ENCODE measurements at places on chromosomes 7 and 10.

DNA sequence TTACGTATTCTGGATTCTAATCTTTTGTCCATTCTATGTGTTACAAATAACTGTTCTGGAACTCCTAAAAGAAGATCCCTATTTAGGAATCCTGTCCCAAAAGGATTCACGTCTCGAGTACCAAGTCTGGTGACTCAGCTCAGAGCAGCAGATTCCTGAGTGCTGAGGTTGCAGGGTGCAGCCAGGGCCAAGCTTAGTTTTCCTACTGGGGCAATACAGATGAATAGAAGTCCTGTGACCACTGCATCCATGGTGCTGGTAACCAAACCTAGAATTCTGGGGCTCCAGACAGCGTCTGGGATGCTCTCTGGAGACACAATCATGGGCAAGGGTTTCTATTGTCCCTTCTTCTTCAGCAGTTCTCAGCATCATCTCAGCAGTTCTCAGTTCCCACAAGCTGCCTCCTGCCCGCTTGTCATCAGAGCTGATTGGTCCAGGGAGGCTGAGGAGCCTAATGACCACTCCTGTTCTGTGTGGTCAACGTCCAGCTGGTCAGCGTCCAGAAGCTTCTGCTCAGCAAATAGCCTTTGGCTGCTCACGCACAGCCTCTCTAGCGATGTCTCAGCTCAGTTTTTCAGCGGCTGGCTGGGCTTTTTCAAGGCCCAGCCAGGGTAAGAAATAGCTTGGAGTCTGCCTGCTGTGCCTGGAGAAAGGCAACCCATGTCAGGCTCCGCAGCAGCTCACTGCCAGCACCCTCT, 50.4 kb upstream of the C7orf33 start:
- DNase-seq, result no peak

DNA sequence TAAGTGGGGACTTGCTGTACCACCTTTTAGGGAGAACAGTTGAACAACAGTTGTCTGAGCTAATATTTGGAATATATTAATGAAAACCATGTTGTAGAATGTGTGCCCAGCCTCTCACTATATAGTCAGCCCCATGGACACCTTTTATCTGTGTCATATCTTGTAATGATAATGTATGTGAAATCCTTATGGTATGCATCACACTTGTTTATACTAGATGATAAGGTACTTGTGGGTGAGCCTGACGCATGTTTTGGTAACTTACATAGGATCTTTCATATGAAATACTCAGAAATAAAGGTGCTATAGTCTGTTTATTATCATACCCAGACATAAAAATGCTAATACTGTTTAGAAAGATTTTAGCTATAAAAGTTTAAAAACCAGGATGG, 32.8 kb downstream of the CAMK1D start:
- no peak for DNase-seq

DNA sequence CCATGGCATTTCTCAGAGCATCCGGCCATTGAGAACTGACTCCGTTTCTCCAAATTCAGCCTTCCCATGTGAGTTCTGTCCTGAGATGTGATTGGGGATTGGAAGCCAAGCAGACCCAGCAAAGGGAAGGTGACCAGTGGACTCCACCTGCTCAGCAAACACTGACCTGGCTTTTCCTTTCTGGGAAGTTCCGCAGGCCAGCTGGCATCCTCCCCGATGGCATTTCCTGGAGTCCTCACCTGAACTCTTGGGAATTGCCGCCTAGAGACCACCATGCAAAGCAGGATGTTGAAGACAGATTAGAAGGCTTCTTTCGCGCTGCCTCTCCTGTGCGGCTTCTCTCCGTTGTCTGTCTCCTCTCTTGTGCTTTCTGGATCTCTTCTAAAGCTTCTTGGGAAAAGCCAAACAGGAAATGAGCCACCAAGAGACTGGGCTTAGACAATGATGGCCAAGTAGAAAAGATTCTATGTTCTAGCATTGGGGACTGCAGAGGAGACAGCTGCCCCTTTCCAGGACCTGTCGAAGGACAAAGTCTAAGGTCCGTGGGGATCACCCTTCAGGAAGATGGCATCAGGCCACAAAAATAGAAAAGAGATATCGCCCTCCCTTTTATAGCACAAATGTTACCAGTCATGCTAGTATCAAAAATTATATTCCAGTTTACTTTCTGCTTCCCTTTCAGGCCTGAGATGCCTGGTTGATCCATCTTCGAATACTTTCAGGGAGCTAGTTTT, 103.7 kb upstream of the INSYN2A start:
- no peak for DNase-seq

DNA sequence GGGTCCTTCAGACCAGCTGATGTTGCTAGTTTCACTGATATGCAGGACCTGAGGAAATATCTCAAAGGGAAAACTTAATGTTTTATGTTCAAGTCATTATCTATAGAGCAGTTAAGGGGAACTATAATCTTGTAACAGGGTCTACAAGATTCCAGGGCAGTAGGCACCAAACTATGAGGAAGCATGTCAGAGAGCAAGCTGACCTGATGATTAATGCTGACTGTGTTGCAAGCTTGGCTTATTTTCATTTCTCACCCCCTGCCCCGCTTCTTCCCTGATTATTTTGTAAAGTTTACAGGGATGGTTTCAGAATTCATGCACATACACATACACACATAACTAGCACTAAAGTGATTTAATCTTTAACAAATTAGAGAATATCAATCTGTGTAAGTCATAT, 84.3 kb upstream of the CACNA2D1 start:
- DNase-seq, result no peak

- no peak for DNase-seq
These were observed 8.5 kb upstream of the TMEM270 start for GRCh38 chr7:73852500-73852899.

DNA sequence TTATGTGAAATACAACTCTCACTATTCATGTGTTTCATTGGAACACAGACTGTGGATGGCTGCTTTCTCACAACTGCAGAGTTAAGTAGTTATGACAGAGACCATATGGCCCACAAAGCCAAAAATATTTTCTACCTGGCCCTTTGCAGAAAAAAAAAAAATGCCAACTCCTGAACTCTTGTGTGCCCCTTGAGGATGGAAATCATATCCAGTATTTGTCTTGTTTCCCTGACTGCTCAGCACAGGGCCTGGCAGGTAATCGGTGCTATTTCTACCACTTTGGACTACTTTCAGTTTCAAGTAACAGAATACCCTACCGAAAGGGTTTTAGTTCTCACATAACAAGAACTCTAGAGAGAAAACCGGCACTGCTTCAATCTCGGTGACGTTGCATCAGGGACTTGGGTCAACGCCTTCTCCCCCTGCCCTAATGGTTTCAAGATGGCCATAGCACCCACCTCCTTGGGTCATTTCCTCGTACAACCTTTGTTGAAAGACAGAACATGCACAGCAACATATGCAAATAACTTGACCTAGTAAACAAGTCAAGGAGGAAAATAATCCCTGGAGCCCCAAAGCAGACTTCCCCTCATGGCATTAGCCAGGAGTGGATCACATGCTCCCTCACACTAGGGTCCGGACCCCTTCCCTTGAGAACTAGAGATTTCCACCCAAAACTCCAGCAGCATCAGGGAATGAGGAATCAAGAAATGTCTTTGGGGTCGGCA, 11.8 kb upstream of the GPNMB start:
- DNase-seq, result no peak
